ENCODE measurements at places on chromosomes 6 and 20.

DNA sequence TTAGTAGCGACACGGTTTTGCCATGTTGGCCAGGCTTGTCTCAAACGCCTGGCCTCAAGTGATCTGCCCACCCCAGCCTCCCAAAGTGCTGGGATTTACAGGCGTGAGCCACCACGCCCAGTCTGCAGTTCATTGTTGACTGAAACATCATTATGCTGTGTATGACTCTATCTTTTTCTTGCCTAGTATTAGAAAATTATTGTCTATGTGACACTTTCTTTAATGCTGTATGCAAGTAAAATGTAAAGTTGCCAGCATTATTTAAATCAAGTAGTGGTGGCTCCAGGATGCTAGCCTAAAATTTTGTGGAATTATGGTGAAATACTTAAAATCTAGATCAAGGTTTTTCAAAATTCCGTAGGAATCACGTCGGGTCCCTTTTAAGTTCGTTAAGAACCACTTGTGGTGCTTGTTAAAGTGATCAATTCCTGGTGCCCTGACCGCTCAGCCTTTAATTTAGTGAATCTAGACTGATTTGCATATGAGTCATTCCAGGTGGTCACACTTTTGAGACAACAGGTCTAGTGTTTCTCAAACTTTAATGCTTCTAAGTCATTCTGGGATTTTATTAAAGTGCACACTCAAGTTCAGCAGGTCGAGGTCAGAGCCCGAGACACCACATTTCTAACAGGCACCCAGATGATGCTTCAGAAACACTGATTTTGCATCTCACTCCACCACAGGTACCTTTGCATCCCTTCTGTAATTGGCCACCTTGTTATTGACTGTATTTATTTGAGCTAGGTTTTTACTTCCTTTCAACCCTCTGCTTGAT lies 132.6 kb upstream of the MTHFD1L start:
- DNase-seq, result no peak

- DNase-seq, result no peak
Measured at GRCh38 chr6:53630533-53631226, 34.9 kb downstream of the KLHL31 start.

- no peak for DNase-seq
Measured at GRCh38 chr6:16698162-16698533, 63.1 kb downstream of the ATXN1 start.

DNA sequence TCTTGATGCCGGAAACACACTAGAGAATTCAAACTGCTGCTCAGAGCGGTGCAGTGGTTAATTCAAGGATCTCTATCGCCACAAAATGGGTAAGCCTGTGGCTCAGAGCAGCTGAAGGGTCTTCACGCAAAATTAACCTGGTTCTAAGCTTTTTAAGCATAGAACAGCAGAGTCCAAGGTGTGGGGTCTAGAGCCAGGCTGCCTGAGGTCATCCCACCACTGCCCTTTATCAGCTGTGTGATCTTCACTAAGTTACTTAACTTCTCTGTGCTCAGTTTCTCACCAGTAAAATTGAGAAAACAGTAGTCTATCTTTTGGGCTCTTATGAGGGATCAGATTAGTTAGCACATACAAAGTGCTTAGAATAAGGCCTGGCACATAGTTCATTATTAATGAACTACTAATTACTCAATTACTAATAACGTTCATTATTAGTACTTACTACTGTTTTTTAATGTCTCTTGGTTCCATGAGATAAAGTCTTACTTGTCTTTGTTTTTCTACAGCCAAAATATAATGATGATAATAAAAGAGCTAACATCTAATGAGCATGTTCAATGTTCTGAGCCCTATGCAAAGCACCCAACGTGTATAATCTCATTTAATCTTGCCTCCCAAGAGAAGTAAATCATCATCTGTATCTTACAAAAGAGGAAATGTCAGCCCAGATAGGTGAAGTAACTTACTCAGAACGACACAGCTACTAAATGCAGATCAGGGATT lies 92.9 kb downstream of the NFATC2 start:
- no peak for DNase-seq

GRCh38 chr6:12335131-12335527 lies 45.0 kb downstream of the EDN1 start:
- no peak for DNase-seq

DNA sequence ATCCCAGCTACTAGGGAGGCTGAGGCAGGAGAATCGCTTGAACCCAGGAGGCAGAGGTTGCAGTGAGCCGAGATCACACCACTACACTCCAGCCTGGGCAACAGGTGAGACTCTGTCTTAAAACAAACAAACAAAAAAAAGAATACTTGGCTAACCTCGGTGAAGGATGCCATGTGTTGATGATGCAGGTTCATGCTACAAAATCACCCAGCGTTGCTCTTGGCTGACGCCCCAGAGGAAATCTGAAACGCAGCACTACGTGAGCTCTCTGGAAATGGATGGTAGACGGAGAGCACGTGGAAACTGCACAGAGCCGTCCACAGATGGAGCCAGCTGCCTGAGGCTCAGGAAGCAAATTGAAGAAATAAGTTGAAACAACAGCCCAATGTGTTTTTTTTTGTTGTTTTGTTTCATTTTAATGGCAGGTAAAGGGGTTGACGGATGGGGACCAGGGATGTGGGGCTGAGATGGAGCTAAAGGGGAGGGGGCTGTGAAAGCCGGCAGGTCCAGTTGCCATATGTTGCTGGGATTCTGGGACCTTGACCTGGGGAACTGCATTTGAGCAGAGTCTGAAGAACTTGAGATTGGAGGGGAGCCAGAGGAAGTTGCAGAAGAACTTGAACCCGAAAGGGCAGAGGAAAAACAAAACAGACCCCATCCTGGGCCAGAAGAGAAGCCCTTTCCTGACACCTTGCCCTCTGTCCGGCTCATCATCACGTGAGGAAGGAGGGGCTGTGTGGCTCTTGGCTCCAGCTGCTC lies 12.8 kb upstream of the MANBAL start:
- no peak for DNase-seq

DNA sequence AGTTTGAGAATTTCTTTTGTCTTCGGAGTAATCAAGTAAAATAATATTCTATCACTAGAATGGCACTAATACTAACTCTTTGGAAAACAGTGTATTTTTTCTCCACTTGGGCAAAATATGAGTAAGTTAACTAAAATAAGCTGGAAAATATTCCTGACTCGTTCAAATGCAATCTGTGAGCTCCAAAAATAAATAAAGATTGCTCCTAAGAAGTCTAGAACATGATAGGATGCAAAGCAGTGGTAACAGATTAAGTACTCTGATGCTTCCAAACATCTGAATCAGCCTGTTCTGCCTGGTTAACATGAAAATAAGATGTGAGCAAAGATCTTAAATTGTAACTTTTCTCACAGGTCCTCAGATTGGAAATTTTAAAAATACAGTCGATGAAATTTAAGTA lies 285.1 kb upstream of the ID4 start:
- no peak for DNase-seq

DNA sequence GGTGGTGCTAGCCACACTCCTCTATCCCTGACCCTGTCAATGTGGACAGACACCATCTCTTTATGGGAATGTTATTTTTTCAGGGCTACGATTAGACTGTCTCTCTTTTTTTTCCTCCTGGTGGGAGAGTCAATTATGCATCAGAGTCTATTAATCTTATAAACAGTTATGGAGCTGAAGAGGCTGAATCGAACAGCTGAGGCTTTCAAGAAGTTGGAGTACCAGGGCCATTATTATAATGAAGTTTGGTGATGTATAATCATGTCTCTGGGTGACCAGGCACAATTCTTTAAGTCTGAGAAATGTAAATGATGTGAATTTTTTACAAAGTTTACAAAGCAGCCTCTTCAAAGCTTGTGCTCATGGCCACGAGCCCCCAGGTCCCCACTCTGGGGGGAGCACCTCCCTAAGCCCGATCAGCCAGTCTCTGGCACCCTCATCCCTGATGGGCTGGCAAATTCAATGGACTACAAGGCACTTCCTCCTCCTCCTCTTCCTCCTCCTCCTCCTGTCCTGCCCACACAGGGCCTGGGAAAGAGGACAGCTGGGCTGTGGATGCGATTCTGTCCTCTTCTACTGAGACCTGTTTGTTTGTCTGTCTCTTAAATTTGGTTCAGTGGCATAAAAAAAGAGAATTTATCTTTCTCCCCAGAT lies 43.9 kb upstream of the QKI start:
- no peak for DNase-seq

DNA sequence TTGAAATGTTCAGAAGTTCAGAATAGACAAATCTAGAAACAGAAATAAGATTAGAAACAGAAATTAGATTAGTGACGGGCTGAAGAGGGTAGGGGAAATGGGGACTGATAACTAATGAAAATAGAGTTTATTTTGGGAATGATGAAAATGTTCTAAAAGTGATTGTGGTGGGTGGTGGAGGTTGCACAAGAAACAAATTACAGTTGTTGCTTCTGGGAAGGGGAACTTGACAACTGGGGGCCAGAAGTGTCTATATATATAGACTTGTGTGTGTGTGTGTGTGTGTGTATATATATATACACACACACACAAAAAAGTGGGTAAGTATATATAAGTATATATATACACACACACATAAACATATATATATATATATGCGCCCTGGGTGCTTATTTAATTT lies 86.5 kb upstream of the RREB1 start:
- no peak for DNase-seq

DNA sequence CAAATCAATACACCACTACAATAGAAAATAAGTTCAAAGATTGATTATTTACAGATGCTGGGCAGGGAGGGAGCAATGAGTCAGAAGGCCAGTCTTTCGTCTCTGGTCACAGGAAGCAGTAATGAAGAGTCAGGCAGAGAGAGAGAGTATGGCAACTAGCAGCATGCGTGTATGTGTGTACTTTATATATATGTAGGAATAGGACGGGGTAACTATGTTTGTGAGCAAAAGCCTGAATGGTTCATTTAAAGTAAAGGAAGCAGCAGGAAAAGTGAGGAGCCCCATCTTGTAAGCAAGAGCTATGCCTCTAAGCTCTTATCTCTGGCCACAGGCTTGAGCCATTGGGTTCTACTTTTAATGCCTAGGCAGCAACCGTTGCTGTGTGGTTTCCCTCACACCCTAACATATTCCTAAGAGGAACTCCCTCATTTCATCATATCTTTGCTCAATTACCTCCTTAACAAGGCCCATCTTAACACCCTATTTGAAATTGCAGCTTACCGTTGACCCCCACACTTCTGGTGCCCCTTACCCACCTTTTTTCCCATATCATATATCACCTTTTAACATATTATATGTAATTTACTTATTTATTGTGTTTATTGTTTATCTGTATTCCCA lies 66.6 kb downstream of the AFG1L start:
- no peak for DNase-seq

- DNase-seq, result no peak
Measured at GRCh38 chr20:37435607-37436006, 85.4 kb upstream of the NNAT start.

DNA sequence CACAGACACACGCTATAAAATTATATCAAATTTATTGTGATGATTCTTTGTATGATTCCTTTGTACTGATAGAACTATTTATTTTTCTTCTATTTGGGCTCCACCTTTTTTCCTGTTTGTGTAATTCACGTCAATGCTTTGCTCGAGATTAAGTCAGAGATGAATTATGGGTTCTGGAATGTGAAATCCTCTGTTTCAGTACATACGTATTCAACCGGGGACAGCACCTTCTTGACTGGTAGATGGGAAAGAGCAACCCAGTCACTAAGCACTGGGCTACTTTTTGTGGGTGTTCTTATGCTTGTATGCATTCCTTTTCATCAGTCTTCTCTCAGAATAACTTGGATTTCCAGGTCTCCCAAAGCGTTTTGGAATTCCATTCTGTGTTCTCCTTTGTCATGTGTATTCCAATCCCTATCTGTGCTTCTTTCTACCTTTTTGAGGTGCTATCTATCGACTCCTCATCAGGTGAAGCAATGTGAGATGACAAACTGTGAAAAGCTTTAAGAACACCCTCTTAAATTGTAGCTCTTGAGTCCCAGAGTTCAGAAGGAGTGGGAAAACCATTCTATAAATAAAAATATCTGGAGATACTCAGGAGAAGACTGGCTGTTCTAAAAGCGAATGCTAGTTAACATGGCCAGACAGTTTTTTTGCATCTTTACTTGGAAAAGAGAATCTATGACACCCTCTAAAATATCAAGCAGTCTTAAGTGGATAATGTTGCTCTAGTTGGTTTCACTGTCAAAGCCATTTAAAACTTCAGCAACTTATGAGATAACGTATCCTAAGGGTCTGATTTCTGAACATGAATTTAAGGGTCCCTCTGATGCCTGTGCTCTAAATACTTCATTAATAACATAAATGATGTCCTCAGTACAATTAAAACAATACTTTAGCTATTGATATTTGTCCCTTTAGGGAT lies 197.7 kb upstream of the PREP start:
- DNase-seq, result no peak

- no peak for DNase-seq
Measured at GRCh38 chr6:45105170-45105820, 222.8 kb upstream of the RUNX2 start.

DNA sequence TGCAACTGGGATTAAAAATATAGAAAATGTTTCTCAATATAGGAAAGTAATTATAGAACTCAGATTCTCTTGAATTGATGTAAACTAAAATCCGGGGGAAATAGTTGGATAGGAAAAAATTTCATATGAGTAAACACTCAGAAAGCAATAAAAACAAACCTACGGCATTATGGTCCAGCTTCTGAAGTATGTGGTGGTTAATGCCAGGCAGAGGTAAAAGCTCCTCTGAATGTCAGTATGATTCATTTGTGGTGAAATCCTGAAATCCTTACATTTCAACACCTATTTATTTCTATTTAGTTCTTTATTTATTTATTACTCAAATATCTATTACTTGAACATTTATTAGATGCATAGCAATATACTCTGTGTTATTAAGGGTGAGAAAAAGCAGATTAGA lies 145.1 kb downstream of the RIMS1 start:
- no peak for DNase-seq

GRCh38 chr6:127893541-127893940 lies 7.3 kb downstream of the THEMIS start:
- no peak for DNase-seq

DNA sequence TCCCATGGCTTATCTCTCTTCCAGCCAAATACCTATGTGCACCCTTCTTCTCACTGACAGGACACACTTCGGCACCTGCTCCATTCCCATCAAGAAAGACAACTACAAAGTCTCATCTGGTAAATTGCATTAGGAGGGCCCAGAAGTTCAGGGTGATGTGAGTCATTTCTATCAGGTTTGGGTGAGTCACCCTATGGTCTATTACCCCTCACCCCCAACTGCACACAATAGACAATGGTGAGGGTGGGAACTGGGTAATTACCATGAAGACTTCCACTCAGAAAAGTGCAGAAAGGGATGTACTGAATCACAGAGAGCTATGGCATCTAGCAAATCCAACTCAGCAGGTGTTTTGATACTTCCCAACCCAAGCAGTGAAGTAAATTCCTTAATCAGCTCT lies 54.8 kb downstream of the OPN5 start:
- no peak for DNase-seq

GRCh38 chr6:109478841-109479624 lies 4.0 kb downstream of the ZBTB24 start:
- DNase-seq, result no peak

- DNase-seq, result no peak
Measured at GRCh38 chr6:16767765-16768476, 6.7 kb upstream of the ATXN1 start.

GRCh38 chr6:74870403-74870802 lies 335.4 kb downstream of the COL12A1 start:
- DNase-seq, result no peak

Data from WTC11 (cell line).